ENCODE measurements at places on chromosomes 12 and 14.

DNA sequence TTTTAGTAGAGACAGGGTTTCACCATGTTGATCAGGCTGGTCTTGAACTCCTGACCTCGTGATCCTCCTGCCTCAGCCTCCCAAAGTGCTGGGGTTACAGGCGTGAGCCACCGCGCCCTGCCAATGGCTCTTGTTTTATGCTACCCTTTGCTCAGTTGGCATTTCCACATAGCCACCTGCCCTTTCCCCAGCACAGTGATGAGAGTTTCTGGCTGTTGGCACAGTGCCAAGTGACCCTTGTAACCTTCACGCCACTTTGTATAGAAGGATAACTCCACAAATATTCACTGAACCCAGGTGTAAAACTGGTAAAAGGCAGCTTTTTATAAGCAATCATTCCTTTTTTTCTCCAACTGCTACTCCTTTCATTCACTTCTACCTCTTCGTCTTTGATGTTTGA, 18.5 kb upstream of the CCDC175 start:
- DNase-seq, result no peak

GRCh38 chr14:74838166-74838565, 37.8 kb downstream of the PROX2 start:
- no peak for DNase-seq

- DNase-seq, result no peak
These were observed 48.5 kb downstream of the SAV1 start for GRCh38 chr14:50619569-50620141.

- DNase-seq, result no peak
These were observed 68.9 kb upstream of the NCOR2 start for GRCh38 chr12:124636138-124636978.

DNA sequence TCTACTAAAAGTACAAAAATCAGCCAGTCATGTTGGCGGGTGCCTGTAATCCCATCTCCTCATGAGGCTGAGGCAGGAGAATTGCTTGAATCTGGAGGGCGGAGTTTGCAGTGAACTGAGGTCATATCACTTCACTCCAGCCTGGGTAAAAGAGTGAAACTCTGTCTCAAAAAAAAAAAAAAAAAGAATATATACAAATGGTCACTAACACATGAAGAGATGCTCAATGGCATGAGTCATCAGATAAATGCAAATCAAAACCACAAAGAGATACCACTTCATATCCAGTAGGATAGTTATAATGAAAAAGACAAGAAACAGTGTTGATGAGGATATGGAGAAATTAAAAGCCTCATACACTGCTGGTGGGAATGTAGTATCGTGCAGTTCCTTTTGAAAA, 33.6 kb upstream of the METAP2 start:
- no peak for DNase-seq

- no peak for DNase-seq
These were observed 68.7 kb upstream of the MAP1LC3B2 start for GRCh38 chr12:116490471-116490870.

GRCh38 chr14:24266344-24267244, 3.6 kb upstream of the TGM1 start:
- no peak for DNase-seq

- DNase-seq, result no peak
These were observed 27.2 kb downstream of the JDP2 start for GRCh38 chr14:75454963-75455546.

DNA sequence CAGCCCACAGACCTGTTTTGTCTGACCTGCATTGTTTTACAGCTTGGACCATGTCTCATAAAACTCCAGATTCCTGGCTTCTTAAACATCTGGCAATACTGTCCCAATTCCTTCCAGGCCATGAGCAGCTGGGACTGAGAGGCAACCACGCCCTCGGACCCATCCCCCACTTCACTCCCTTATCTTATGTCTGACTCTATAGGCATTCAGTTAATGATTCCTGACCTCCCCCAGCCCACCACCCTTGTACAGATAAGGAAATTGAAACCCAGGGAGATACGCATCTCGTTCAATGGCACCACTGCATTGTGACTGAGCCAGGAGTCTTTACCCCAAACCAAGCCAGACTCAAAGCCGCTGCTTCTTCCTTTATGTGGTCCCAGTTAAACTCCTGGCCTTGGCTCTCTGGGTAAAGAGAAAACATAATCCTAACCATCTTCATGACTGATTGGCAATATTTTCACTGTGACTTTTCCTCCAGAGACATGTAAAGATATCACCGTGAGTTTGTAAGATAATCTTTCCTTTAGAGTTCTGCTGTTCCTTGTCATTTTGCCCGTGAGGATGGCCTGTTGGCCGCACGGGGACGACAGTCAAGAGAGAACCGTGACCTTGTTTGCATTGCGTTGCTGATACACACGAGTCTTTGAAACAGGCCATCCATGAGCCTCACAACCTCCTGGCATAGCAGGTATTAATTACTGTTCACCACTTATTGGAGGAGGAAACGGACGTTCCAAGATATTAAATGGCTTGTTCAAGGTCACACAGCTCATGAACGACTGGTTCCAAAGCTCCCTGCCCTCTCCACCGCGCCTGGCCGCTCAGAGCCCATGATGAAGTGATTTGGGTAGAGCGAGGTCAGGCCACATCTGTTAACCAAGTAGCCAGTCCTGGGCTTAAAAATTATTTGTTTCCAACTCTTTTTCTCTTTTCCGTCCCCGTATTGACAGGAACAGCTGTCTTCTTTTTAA, 39.4 kb downstream of the MAP1LC3B2 start:
- DNase-seq, result no peak

GRCh38 chr12:71335151-71335962, 104.2 kb upstream of the LGR5 start:
- no peak for DNase-seq

DNA sequence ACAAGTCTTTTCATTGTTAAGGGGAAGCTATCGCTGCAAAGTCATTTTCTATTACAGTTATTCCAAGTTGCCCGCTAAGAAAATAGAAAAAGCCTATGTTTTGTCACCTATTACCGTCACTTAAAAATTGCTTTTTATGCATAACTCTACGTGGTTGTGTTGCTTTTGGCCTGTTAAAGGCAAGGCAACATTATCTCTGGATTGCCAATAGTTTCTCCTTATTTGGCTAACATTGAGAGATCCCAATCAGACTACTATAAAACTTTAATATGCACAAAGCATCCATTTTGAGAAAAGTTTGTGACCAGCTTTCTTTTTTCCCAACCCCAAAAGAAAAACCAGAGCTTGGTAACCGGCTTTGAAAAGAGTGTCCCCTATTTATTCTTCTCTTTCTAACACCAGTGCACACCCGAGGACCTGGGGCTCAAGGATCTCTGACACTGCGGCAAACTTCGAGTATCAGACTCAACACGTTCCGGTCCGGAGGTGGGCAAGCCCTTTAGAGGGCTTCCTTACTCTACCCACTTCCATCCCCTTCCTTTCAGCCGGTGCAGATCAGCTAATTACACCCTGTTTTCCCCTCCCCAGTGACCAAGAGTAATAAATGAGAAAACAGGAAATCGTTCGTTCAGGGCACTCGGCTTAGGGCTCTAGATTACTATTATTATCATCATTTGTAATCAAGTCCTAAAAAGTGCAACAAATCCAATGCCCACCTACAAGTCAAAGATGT, 1.2 kb downstream of the PPP1R12A start:
- no peak for DNase-seq

DNA sequence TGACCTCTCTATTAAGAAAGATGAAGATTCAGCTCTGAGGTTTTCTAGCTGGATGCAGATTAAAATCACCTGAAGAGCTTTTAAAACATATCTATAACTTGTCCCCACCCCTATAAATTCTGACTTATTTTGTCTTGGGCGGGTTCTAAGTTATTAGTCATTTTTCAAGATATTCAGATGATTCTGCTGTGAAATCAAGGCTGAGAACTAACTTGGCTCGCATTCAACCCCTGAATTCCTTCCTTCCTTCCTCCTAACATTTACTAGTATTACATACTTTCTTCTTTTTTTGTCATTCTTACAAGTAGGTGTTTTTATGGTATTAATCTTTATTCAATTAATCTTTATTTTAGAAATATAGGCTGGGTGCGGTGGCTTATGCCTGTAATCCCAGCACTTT, 55.4 kb downstream of the SSPN start:
- DNase-seq, result no peak

DNA sequence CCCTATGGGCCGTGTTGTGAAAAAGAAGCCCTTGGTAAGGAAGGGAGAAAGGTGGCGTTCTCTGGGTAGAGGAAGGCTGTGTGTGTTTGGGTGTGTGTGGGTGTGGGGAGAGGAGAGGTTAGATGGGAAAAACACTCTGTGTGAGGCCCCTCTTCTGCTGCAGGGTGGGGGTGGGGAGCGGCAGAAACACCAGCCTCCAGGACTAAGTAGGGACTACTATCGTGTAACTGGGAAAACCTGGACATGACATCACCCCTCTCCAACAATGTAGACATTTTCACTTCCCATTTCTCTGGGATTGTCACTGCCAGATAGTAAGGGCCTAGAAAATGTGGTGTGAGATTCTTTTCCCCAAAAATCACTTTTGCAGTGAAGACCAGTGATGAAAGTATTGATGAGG, 205.0 kb downstream of the NTF3 start:
- DNase-seq, result no peak
